COLO829 (cell line): ENCODE measurements at places on chromosomes 2 and 18.

DNA sequence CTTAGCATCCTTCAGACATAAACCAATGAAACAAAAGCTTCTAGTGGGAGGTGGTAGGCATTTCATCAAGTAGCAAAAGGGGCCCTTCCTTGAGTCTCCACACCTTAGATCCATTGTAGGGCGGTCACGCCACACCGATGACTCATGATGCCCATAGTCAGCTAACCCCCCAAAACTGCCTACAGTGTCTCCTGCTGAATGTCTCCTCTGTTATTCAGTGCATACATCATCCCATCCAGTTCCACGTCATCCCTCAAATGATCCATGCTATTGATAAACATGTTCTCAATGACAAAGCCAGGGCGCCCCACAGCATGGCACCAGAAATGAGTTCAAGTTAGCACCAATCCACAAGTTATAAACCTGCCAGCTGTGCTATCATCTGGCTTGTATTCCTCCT, 57.4 kb upstream of the ACKR3 start:
- no peak for DNase-seq

DNA sequence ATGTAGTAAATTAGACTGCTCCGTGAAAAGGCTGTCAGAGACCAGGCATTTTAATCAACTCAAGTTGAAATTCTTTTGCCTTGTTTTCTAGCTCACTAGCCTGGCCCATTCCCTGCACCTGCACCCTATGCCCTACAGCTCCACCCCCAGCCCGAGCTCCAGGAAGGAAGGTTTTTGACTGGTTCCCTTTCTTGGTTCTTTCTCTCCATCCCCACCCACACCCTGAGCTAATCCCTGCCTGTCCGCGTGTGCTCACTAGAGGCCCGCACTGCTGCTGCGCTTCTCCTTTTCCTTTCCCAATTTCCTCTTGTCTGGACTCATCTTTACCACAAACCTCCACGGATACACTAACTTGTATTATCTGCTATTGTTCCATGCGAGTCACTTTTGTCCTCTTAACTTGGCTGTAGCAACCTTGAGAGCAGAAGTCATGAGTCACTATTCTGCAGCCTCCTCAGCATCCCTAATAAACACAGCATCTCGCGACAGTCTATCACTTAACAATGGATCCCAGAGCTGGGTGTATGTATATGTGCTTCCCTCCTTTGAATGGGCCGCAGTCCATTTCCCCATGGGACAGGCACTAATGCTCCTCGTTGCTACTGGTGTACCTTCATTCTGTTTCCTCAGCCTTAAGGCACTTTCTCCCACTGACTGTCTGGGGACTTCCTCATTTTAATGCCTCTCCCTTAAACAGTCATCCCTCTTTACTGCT, 36.5 kb downstream of the COLEC12 start:
- no peak for DNase-seq

GRCh38 chr18:55475916-55476315, 112.1 kb downstream of the TCF4 start:
- no peak for DNase-seq

- no peak for DNase-seq
Measured at GRCh38 chr2:85353876-85354285, 447 bp downstream of the RETSAT start.

DNA sequence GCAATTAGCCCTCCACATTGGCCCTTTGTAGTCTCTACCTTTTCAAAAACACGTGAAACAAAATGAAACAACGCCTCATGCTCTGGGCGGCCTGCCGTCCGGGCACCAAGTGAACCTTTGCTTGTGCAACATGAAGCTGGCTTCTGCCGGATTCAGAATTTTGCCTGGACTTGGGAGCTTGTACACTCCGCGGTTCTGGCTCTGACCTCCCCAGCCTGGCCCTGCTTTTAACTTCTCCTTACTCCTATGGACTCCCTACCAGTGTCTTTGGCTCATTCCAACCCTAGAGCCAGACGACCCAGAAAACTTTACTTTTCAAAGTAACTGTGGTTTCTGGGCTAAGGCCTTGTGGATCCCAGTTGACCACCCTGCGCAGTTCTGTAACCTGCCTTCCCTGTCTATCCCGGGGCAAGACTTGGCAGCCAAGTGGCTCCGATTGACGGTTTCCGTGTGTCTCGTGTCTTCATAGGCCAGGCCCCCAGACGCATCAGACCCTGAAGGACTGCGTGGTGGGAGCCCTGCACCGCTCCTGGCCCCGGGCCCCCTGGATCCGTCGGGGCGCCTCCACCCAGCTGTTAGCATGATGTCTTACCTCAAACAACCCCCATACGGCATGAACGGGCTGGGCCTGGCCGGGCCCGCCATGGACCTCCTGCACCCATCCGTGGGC, 1.9 kb downstream of the OTX1 start:
- no peak for DNase-seq

- no peak for DNase-seq
Measured at GRCh38 chr2:47007826-47008225, 92.2 kb upstream of the MCFD2 start.

- DNase-seq, result no peak
Measured at GRCh38 chr2:206217743-206218142, 56.7 kb upstream of the ZDBF2 start.

DNA sequence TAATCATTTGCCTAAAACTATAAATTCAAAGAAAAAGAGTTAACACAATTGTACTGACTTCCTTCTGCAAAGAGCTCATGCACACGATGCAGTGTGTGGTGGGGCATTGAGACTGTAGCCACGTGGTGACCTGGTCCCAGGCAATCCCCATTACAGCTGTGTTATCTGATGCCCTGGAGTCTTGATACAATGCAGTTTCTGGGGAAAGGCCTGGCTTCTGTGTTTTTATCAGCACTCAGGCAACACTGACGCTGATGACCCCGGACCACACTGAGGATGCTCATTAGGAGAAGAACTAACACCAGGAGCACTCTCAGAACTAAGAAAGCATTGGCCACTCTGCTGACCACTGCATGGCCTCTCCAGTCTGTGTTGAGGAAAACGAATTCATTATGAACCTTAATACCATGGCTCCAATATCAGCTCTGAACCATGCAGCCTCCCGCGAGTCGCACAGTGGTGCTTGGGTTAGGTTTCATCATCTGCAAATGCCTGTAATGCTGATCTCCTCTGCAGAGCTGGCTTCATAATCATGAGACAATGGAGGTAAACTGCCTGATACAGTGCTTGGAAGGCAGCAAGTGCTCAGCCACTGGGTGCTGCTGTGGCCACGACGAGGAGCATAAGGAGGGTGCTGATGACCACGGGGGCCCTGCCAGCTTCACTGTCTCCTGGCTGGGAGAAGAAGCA, 218.5 kb downstream of the MYT1L start:
- no peak for DNase-seq

DNA sequence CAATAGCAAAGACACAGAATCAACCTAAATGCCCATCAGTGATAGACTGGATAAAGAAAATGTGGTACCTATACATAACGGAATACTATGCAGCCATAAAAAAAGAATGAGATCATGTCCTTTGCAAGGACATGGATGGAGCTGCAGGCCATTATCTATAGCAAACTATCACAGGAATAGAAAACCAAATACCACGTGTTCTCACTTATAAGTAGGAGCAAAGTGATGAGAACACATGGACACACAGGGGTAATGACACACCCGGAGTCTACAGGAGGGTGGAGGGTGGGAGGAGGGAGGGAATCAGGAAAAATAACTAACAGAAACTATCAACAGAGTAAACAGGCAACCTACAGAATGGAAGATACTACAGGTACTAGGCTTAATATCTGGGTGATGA, 46.6 kb upstream of the MAL start:
- no peak for DNase-seq

- no peak for DNase-seq
Measured at GRCh38 chr2:140589696-140590095, 1541.1 kb downstream of the LRP1B start.

GRCh38 chr18:3367491-3368091, 82.4 kb upstream of the TGIF1 start:
- no peak for DNase-seq

DNA sequence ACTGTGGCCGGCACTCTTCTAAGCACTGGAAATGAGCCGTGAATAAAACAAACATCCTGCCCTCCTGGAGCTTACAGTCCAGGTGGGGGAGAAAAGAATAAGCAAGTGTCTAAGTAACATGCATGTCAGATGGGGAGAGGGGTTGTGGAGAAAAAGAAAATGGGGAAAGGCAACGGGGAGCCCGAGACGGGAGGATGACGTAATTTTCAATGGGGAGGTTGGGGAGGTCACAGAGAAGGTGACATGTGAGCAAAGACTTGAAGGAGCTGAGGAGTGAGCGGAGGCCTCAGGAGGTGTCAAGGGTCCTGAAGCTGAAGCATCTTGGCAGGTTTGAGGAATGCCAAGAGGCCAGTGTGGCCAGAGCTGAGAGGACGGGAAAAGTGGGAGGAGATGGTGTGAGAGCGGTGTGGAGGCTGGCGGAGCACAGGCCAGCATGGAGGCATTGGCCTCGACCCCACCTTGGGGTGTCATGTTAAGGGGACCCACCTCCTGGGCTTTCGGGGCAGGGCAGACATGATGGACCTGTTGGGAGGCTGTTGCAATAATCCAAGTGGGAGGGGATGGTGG, 15.0 kb upstream of the NTSR2 start:
- no peak for DNase-seq

- DNase-seq, result no peak
Measured at GRCh38 chr2:3730646-3731045, 27.3 kb downstream of the DCDC2C start.

GRCh38 chr2:88903749-88904353, 212.4 kb downstream of the RPIA start:
- peak; percentile 36 for DNase-seq

- DNase-seq, result peak; percentile 7
Measured at GRCh38 chr18:31931163-31931885, 11.6 kb downstream of the TRAPPC8 start.

GRCh38 chr2:117195381-117195780, 619.1 kb upstream of the DDX18 start:
- no peak for DNase-seq

GRCh38 chr2:223590964-223591363, 11.2 kb downstream of the SCG2 start:
- no peak for DNase-seq

- DNase-seq, result no peak
Measured at GRCh38 chr2:222912776-222913175, 51.9 kb downstream of the ACSL3 start.

- no peak for DNase-seq
Measured at GRCh38 chr2:6168485-6168884, 476.3 kb downstream of the SOX11 start.
